ENCODE measurements at places on chromosomes 3 and 15.

DNA sequence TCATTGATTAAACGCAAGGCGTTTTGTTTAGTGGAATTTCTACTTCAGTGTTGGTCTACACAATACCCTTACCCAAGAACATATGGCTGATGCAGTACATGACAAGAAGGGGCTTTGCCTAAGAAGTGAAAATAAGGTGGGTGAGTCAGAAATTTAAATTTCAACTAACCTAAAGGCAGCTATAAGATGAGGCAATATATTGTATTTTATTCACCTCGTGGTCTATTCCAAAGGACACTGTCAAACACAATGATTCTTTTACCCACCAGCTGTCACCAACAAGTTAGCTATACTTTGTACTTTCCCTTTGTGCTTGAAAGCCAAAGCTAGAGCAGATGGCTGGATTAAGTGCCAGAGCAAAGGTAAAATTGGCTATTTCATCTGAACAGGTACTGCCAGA, 10.9 kb upstream of the SETMAR start:
- DNase-seq = no peak

DNA sequence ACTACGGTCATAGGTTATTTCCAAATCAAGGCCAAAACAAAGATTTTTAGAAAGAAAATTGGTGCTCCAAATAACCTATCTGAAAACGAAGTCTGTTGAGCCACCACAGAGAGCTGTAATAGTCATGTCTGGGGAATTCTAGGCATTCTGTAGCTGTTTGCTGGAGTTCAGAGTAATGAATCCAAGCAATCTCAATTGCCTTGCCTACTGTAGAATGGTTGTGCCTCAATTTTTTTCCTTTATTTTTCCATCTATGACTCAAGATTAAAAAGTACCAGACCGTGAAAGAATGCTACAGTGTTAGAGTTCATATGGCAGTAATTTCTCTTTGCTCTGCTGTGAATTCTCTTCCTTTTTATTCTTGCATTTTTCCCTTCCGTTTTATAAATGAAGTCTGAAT, 1007.2 kb upstream of the ALCAM start:
- no peak for DNase-seq

DNA sequence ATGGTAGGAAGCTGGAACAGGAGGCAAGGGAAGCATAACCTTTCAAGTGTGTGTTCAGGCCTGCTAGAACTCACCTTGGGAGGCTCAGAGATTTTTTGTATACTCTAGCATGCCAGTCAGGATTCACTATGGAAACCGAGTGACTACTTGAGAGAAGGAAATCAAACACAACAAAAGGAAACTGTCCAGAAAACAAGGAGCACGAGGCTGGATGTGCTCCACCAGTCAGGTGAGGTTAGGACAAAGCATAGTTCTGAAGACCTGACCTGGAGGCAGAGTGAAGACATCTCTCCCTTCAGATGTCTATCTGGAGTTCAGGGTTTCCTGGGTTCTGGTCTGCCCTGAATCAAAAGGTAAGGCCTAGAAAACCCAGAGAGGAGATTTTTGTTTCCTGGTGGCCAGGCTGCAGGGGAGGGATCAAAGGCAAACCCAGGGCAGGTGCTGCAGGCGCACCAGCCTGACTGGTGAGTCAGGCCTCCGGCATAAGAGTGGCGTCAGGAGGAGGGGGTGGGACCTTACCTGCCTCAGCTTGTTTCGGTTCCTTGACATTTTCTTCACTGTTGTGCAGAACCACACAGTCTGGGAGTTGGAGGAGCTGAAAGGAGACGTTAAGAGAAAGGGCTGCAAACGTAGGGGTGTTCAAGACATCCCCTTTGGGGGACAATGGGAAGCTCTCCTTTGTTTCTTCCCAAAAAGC, 52.2 kb upstream of the OSBPL11 start:
- DNase-seq = no peak

GRCh38 chr3:194994551-194994981, 276.4 kb downstream of the XXYLT1 start:
- no peak for DNase-seq

GRCh38 chr3:127053979-127054378, 71.1 kb downstream of the PLXNA1 start:
- DNase-seq = peak; percentile 7

GRCh38 chr3:191768421-191768820, 307.5 kb downstream of the PYDC2 start:
- no peak for DNase-seq

GRCh38 chr3:127754411-127755304, 67.7 kb downstream of the MGLL start:
- DNase-seq = no peak
